ENCODE measurements at places on chromosomes 4 and X. TPM values are rescaled to one million over a fixed set of nuclear protein-coding genes. Genes with fewer than 3 reads are reported as not detected.

- DNase-seq = no peak
These were observed 38.6 kb downstream of the MND1 start for GRCh38 chr4:153383131-153383530.

GRCh38 chr4:176571206-176571605 is 221.5 kb downstream of the VEGFC start:
- no peak for DNase-seq

- DNase-seq = peak; percentile 74
These were observed 14.5 kb downstream of the AFP start for GRCh38 chr4:73450398-73451004.

- DNase-seq = no peak
These were observed 209.6 kb downstream of the SPATA18 start for GRCh38 chr4:52260514-52261210.

- DNase-seq = no peak
These were observed 786 bp upstream of the MAGEH1 start for GRCh38 chrX:55451141-55451540.

DNA sequence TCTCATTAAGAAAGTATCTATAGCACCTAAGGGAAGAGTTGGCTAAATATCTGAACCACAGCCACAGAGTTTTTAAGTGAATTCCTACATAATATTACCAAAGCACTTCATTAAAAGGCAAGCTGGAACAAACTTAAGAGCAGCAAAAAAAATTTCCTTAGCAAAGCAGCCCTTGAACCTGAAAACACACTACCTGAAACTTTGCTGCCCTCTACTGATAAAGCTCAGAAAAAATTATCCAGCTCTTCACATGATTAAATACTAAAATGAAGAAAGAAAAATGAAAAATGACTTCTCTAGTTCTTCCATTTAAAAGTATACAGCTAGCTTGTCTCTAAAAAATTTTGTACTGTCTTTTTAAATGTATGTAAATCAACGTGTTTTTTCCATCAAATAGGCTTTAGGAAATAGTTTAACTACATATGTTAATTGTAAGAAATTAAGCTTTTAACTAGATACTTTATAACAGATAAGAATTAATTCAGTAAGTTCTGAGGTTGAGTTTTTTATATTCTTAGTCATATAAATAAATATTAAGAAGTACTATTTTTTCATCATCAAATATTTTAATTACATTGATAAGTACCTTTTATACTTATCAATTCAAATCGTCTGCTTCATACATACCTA is 156.1 kb downstream of the STPG2 start:
- DNase-seq = peak; percentile 19

DNA sequence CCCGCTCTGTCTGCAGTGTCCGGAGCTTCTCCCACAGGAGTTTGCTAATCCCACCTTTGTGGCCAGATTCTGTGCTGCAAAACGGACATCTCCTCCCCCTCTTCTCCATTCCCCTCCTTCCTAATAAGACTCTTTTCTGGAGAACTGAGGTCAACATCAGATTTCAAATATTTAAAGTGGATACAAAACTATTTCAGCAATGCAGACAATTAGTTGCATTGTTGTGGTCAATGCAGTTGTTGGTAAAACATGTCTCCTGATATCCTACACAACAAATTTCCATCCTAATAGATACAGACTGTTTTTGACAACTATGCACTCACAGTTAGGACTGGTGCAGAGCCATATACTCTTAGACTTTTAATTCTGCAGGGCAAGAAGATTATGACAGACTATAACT is 5.1 kb upstream of the MCUB start:
- DNase-seq = no peak

DNA sequence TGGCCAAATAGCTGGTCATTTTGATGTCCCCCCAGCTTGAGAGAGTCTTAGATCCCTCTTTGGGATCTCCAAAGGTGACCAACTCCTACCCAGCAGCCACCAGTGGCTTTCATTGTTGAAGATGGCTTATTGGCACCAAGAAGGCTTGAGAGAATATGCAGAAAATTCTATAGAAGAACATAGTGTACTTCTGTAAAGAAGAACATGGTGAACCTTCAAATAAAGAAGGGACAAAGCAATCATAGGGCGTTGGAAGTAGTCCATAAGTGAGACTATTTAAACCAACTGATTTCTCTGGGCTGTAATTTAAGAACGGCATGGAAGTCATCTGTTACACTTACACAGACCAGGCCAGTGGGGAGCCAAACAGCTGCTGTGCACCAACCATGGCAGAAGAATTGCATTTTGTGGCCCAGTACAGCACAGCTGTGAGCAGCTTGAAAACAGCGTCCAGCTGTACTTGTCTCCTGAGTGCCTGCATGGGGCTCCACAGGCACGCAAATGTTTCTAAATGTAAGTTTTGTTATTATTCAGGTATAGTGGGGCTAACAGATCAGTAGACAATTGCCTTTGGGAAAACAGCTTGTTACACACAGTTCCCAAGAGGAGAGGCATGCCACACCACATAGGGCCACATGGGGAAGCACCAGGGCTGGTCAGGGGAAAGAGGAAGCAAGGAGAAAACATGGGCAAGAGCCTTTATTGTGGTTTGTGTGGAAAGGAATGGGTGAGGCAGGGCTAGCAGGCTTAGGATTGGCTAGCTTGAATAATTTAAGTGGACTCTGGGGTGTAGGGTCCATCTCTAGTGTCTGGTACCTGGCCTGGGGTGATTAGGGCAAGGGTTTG is 125.0 kb downstream of the ARHGAP6 start:
- no peak for DNase-seq

GRCh38 chr4:184782731-184783373 is 42.9 kb downstream of the ACSL1 start:
- DNase-seq = no peak

- no peak for DNase-seq
These were observed 126.3 kb downstream of the ADAMTS3 start for GRCh38 chr4:72442715-72443114.

- no peak for DNase-seq
These were observed 53.2 kb upstream of the TMEM150C start for GRCh38 chr4:82614838-82615449.

- DNase-seq = no peak
These were observed 436.7 kb downstream of the MID1IP1 start for GRCh38 chrX:39238006-39238405.

DNA sequence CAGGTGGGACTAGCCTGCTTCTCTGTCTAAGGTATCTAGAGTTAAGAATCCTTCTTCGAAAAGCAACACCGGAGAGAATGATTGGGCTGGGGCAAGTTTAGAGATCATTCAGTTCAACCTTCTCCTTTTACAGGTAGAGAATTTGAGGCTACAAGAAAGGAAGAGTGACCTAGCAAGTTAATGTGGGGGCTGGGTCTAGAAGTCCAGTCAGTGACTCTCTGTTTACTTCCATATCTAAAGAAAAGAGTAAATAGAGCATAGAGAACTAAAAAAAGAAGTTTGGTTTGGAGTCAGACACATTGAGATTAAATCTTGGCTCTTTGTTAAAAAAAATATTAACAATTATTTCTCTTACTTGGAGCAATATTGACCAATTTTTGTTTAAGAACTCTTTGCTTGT is 64.1 kb upstream of the NPNT start:
- DNase-seq = no peak

DNA sequence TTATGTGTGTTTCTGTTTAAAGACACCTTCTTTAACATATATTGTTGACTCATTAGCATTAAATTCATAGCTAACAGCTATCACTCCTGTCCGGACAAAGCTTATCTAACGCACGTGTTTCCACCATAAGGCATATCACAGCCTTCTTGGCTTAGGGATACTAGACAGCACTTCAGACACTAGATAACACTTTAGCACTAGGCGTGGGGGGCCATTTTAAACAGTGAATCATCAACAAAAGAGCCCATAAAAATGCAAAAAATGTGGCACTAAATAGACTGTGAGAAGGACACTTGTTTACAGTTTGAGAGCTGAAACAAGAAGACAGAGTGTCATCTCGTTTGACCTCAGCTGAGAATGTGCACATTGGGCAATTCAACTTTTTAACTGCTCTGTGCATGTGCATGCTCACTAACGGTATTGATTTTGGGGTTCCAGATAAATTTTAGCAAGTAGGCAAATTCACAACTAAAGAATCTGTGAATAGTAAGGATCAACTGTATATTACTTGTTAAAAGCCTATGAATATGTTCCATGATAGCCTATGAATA is 58.9 kb upstream of the RAI2 start:
- no peak for DNase-seq

DNA sequence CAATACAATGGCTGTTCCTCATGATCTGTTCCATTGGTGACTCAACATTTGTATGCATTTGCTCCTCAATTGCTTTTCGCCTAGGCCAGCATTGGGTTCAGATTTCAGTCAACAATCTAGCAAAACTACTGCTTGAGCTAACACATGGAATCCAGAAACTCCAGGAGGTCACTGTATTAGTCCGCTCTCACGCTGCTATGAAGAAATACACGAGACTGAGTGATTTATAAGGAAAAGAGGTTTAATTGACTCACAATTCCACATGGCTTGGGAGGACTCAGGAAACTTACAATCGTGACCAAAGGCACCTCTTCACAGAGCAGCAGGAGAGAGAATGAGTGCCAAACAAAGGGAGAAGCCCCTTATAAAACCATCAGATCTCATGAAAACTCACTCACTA is 67.1 kb downstream of the RXFP1 start:
- DNase-seq = no peak

- no peak for DNase-seq
These were observed 187.0 kb downstream of the AASDH start for GRCh38 chr4:56200275-56200674.

- DNase-seq = no peak
These were observed 40.5 kb downstream of the VEGFC start for GRCh38 chr4:176752191-176752749.

- DNase-seq = no peak
These were observed 62.1 kb upstream of the PRRG3 start for GRCh38 chrX:151633157-151633556.

GRCh38 chrX:108299704-108300103 is 138.5 kb downstream of the COL4A6 start:
- no peak for DNase-seq

DNA sequence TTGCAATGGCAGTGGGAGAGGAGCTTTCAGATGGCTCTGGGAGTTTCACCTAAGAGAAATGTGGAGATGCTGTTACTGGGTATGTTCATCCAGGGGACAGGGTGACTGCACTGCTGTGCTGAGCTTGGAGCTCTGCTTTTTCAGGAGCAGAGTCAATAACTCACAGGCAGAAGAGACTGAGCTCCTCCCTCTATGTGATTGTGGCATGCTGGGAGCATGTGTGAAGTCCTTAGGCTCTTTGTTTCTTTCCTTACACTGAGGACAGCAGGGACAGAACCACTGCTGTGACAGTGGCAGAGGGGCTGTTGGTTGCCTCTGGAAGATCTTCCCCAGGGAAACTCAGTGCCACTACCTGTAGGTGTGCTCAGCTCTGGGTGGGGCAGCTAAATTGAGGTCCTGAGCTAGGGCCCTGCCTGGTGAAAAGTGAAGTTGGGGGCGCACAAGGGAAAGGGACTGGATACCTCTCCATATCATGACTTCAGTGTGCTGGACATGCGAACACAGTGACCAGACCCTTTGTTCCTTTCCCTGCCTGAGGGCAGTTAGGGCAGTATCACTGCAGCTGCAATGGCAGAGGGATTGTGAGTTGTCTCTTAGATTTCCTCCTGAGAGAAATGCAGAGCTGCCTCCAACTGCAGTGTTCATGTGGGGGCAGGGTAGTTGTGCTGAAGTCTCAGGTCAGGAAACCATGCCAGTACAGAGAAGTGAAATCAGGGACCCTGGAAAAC is 156.7 kb downstream of the TENT5D start:
- no peak for DNase-seq

DNA sequence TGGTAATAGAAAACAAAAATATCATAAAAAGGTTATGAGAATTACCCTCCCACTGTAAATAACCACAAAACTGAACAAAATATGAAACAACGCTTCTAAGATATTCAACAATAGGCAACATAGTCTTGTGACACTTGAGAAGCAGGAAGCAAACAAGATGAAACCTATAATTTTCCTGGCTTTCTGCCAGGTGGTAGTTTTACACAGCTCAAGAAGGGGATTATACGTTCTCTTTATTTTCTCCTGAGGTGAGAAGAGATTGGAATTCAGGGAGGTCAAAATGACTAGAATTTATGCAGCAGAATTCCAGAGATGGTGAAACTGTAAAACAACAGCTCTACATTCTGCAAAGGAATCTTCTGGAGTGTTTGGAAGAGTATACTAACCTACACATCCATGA is 186.0 kb downstream of the HHIP start:
- DNase-seq = no peak

DNA sequence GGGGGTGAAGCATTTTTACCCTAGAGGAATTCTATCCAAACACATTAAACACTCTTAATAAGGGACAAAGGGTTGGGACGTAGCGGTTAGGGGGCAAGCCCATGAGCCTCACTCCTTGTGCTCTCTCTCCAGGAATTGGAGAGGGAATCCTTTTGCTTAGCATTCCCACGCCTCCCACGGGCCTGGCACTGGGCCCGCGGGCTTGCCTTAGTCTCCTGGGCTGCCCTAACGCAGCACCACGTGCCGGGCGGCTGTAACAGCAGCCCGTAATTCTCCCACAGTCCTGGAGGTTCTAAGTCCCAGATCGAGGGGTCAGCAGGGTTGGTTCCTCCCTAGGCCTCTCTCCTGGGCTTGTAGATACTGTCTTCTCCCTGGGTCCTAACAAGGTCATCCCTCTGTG is 67.5 kb downstream of the TBL1X start:
- DNase-seq = no peak

- DNase-seq = no peak
These were observed 288.4 kb downstream of the LHFPL1 start for GRCh38 chrX:112391313-112391712.

DNA sequence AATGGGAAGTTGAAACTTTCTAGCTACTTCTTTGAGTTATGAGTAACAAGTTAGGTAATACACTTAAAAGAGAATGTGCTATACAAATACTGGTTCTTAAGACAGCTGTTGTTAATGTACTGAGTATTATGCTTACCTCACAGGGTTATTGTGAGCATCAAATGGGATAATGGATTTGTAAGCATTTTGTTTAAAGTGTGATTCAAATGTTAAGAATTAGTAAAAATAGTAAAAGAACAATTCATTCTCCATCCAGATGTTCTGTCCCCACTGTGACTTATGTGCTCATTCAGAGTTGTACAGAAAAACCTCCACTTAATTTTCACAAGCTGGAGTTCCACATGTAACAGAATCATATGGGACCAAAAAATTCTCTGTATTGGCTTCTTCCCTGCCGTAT is 63.6 kb downstream of the AR start:
- DNase-seq = no peak

- no peak for DNase-seq
These were observed 525.0 kb upstream of the SPANXN1 start for GRCh38 chrX:144722307-144722706.

The DBET gene
- not detected for total RNA-seq

The RAB41 gene
- total RNA-seq = not detected

The TLR6 gene
- total RNA-seq = 0.22 TPM

The CDKL2 gene
- total RNA-seq = 3.6 TPM

The DOK7 gene
- 0.51 TPM for total RNA-seq

The RENBP gene
- 0.92 TPM for total RNA-seq

The BEND4 gene
- total RNA-seq = 0.14 TPM

The TRIM60 gene
- total RNA-seq = not detected

The CPZ gene
- total RNA-seq = 0.86 TPM

Measured in epithelial cell of proximal tubule (primary cell).